D341Med (cell line): ENCODE measurements at places on chromosomes 3 and 15.

GRCh38 chr3:18789734-18790133, 358.6 kb upstream of the KCNH8 start:
- DNase-seq = no peak

DNA sequence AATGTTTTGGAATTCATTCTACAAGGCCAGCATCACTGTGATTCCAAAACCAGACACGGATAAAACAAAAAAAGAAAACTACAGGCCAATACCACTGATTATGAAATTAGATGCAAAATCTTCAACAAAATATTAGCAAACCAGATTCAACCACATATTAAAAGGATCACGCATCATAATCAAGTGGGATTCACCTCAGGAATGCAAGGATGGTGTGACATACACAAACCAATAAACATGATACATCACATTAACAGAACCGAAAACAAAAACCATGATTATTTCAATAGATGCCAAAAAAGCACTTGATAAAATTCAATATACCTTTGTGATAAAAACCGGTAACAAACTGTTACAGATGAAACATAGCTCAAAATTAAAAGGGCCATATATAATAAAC, 48.9 kb downstream of the DLG1 start:
- no peak for DNase-seq

GRCh38 chr15:32704395-32704981, 13.3 kb upstream of the GREM1 start:
- no peak for DNase-seq

GRCh38 chr3:191357909-191358308, 27.6 kb upstream of the UTS2B start:
- no peak for DNase-seq

DNA sequence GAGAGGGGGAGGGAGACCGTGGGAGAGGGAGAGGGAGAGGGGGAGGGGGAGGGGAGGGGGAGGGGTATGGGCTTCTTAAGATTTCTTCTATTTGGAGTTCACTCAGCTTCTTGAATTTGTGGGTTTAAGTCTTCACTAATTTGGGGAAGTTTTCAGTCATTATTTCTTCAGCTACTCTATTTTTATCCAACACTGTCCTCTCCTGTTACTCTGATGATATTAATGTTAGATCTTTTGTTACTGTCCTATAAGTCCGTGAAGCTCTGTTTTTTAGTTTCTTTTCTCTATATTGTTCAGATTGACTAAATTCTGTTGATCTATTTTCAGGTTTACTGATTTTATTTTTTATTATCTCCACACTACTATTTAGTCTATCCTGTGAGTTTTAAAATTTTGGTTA, 351.5 kb upstream of the TPM1 start:
- DNase-seq = no peak

GRCh38 chr3:97810779-97811390, 10.9 kb upstream of the CRYBG3 start:
- no peak for DNase-seq

- DNase-seq = no peak
Measured at GRCh38 chr3:22748453-22749045, 454.6 kb upstream of the UBE2E2 start.

- no peak for DNase-seq
Measured at GRCh38 chr3:152642658-152643057, 192.3 kb upstream of the P2RY1 start.

- no peak for DNase-seq
Measured at GRCh38 chr15:70830615-70831014, 23.3 kb downstream of the LARP6 start.

- no peak for DNase-seq
Measured at GRCh38 chr3:155032918-155033317, 47.2 kb upstream of the MME start.

GRCh38 chr15:56371495-56372147, 6.4 kb downstream of the TEX9 start:
- no peak for DNase-seq

DNA sequence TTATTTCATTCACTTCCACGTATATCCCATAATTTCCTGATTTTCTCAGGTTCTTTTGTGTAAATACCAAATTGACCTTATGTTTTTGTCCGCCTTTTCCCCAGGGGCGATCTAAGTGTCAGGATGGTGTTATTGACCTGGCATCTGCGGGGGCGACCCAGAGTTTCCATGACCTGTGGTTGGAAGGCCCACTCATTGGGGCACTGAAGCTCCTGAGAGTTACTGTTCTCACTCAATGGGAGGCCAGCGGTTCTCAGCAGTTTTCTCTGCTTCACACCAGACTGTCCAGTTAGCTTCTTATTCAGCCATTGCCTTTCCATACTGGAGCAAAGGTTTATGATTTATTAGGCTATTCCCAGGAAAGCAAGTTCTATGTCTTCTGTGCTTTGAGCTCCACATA, 53.3 kb downstream of the B3GALNT1 start:
- no peak for DNase-seq

DNA sequence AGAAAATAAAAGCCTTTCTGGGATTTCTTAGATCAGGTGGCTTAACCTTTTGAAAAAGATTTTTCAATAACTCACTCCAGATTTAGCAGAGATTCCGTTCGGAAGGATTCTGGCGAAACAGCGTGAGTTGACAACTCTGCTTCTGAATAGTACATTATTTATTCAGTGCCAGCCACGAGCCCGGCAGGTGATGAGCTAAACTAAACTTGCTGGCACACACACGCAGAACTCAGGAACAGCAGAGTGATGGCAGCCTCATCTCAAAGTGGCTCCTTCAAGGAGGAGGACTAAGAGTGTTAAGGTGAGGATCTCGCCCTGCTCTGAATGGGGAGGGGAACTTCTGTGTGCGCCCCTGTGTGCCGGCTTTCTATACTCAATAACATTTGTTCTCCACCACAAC, 114.3 kb downstream of the FAM43A start:
- no peak for DNase-seq

DNA sequence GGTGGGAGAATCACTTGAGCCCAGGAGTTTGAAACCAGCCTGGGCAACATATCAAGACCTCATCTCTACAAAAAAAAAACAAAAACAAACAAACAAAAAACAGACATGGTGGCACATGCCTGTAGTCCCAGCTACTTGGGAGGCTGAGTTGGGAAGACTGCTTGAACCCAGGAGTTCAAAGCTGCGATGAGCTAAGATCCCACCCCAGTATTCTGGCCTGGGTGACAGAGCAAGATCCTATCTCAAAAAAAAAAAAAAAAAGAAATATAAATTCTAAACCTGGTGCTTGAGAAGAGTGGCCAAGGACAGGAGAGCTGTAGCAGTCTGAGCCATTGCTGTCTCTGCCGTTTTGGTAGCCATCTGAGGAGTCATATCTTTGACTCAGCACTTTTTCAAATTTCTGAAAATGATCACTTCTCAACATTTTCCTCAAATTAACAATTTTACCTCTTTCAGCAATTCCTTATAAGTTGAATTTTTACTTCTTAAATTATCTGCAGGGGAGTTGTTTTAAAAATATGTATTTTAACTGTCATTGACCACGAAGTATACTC, 3.6 kb upstream of the DENND4A start:
- no peak for DNase-seq

DNA sequence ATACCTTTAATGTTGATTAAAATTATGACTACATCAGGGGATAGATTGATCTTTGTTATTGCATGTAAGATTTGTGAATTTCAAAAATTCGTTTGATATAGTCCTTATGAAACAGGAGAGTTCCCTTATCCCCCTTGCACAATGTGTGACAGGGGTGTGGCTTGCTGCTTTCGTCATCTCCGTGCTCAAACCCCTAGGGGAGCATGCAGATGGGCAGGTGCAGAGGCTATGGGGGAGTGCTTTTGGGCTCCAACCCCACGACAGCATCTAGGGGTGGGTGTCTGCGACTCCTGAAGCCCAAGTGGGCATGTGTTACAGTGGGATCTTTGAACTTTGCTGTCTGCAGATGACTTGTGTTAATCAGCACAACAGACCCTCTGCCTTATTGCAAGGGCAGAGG, 360.1 kb upstream of the GOLIM4 start:
- DNase-seq = no peak

- no peak for DNase-seq
Measured at GRCh38 chr3:45112939-45113338, 33.2 kb downstream of the CDCP1 start.

DNA sequence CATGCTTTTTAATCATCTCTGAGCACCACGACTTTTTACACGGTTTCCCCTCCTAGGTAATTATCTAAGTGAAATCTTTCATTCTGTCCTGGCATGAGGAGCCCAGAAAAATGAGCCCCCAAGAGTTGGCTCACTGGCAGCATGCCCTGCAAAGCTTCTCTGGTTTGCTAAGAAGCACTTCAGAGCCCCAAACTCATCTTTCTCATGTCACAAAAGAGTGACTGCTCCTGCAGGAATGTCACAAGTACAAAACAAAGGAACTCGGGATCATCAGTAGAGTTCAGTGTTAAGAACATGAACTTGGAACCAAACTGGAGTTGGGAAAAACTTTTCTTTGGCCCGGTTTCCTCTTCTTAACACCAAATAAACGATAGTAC, 123.9 kb downstream of the FOXB1 start:
- DNase-seq = no peak

GRCh38 chr15:32936283-32936918, 218.6 kb downstream of the GREM1 start:
- DNase-seq = peak; percentile 46

DNA sequence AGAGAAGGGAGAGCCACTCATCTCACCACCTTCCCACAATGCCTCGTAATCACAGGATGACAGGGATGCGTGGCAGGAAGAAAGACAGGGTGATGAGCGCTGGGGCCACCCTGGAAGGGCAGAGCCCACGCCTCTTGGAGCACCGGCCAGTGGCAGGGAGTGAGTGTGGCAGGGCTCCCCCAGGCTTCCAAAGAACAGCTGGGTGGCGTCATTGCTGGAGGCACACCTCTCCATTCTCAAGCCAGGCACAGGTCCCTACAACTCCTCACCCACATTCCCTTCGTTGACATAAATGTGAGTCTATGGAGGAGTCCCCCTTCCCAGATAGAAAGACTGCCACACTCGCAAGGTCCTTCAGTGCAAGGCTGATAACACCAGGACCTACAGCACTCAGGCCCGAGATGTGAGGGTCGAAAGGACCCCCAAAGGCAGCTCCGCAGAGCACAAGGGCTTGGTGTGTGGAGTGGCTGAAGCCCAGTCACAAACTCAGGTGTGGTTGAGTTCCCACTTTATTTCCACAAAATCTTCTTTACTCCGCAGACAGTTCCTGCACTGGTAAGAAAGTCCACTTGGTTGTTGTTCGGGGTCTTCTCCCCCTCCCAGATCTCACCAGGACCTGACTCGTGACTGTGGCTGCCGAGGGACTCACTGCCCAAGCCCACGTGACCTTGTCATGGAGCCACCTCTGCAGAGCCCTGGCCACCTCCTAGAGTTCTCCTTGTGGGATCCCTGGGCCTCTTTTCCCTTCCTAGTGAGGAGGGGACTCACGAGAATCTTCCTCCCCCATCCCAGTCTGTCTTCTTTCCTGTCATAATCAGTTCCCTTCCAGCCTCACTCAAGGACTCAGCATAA, 22.4 kb upstream of the CORO2B start:
- DNase-seq = no peak

GRCh38 chr3:64422192-64422591, 196.9 kb upstream of the PRICKLE2 start:
- peak; percentile 45 for DNase-seq

DNA sequence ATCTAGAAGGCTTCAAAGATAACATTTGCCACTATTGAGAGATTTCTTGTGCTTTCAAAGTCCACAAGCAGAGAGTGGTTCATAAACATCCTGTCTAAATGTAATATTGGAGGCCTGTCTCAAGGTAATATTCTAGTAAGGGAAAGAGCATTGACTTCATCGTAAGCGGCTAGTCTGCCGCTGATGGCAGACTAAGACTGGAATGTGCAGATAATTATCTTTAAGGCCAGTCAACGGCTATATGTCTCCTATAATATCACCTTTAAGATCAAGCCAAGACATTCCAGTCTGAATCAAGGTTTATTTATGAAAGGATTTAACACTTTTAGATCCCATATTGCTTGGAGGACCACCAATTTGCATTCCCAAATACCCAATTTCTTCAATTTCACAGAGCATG, 424.2 kb upstream of the WNT5A start:
- DNase-seq = no peak
